ENCODE measurements at places on chromosomes 7 and 10. TPM values are rescaled to one million over a fixed set of nuclear protein-coding genes. Genes with fewer than 3 reads are reported as not detected.
A peak's percentile ranks its signal among the peaks of the same experiment; 100 is the strongest.

PNLIPRP2 gene
- 9.9 TPM for total RNA-seq

EPC1 gene
- 42.0 TPM for total RNA-seq

NANOS1 gene
- not detected for total RNA-seq

UCMA gene
- not detected for total RNA-seq

VSTM4 gene
- total RNA-seq = 1.7 TPM

CPN1 gene
- total RNA-seq = not detected

DNA sequence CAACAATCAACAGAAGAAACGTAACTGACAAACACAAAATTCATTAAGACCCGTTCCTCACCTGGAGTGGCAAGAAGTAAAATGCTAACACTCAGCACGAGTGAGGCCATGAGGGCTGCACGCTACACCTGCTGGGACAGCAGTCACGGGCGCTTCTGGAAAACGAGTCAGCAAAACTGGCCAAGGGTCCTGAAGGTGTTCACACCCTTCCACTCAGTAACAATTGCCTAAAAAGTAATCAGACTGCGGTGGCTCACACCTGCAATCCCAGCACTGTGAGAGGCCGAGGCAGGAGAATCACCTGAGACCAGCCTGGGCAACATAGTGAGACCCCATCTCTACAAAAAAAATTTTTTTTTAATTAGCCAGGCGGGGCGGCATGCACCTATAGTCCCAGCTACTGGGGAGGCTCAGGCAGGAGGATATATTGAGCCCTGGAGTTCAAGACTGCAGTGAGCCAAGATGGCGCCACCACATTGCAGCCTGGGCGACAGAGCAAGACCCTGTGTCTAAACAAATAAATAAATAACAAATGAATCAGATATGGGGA lies 199.1 kb downstream of the MAD1L1 start:
- H3K4me1 ChIP-seq = peaks cover 6% of the 10 kb centered on the region
- no peak for DNase-seq
- H3K36me3 ChIP-seq = no peaks in the 10 kb centered on the region
- H3K27me3 ChIP-seq = no peaks in the 10 kb centered on the region
- no peak overlapping the region for H3K27ac ChIP-seq

DNA sequence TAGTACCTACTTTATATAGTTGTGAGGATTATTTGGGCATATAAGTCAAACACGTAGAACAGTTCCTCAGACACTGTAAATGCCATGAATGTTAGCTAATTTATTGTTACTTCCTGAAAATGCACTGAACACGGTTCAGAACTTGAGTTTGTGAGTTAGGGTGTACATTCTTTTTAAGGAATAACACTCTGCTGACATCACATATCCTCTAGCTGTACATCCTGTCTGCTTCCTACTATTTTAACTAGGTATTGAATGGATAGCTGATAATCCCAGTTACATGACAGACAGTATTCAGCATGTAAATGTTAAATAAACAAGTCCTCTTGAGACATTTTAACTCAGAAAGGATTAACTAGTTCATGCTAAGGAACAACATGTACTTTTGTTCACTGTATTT lies 16.0 kb downstream of the SAMD8 start:
- no peaks in the 10 kb centered on the region for H3K27me3 ChIP-seq
- H3K4me1 ChIP-seq = no peaks in the 10 kb centered on the region
- no peak overlapping the region for H3K27ac ChIP-seq
- H3K36me3 ChIP-seq = peaks cover 10% of the 10 kb centered on the region
- no peak for DNase-seq
- no peak overlapping the region for H3K4me3 ChIP-seq

GRCh38 chr10:45220931-45221330 lies 94.5 kb downstream of the OR13A1 start:
- H3K4me1 ChIP-seq = no peaks in the 10 kb centered on the region
- H3K27ac ChIP-seq = no peak overlapping the region
- no peak overlapping the region for H3K4me3 ChIP-seq
- H3K36me3 ChIP-seq = no peaks in the 10 kb centered on the region

DNA sequence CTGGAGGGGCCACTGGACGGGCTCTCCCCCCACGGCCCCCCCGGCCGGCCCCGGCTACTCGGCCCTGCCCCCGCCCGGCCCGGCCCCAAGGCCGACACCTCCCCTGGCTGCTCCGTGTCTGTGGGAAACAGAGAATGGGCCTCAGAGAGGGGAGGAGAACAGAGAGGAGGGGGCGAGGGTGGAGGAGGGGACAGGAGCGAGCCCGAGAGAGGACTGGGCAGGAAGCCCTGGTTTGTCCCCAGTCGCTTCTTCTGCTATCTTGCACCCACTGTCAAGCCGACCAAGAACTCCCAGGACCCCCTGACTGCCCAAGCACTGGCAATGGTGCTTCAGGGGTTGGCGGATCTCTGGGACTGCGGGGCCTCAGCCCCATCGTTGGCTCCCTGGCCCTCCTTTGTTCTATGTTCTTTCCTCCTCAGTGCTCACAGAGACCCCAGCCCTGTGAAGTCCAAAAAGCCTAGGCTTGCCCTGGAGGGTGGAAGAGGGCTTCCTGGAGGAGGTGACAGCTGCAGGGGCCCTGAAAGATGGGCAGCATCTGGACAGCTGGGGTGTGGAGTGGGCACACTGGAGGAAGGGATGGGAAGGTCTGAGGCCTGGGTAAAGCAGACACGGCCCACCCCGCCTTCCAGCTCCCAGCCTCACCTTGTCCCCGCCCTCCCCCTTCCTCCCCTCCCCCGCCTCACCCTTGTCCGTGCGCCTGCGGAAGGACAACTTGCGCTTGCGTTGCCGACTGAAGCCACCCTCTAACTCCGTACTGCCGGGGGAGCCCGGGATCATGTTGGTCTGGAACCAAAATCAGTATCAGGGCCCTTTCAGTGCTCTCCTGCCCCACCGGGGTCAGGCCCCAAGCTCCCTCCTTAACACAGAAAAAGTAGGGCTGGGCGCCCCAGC lies 30.1 kb downstream of the KCNH2 start:
- H3K27me3 ChIP-seq = no peaks in the 10 kb centered on the region
- H3K27ac ChIP-seq = peak overlapping the region; percentile 59
- no peaks in the 10 kb centered on the region for H3K4me1 ChIP-seq
- no peak overlapping the region for H3K4me3 ChIP-seq
- DNase-seq = peak; percentile 40
- no peaks in the 10 kb centered on the region for H3K36me3 ChIP-seq

DNA sequence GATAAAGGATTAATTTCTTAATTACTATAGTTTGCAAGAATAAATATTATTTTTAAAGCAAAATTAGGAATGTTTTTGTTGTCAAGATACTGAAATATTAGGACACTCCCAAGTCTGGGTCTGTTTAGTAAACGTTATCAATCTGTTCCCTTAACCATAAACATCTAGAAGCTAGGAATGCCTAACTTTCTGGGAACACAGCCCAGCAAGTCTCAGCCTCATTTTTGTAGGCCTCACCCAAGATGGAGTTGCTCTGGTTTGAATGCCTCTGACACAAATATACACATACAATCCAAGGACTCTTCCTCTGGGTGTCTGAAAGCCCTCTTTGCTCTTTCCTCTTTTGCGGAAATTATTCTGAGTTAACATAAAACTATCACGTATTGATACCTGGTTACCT lies 487.4 kb upstream of the CELF2 start:
- no peak overlapping the region for H3K4me3 ChIP-seq
- no peaks in the 10 kb centered on the region for H3K36me3 ChIP-seq
- no peaks in the 10 kb centered on the region for H3K4me1 ChIP-seq
- H3K27me3 ChIP-seq = no peaks in the 10 kb centered on the region
- no peak for DNase-seq

DNA sequence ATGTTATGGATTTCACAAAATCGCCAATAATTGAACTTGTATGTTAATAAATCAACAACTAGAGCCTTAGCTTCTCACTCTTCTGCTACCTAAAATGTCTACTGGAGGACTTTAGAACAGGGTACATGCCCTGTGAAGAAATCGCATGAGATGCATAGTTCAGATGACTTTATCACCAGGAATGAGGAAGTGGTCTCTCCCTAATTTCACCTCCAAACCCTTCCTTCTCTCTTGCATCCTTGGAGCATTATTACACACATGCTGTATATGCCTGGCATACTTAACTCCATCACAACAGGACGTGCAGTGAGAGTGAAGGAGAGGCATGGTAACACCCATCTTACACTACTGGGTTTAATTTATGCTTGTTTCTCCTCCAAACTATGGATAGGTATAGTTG lies 27.8 kb downstream of the RHEB start:
- DNase-seq = no peak
- H3K27ac ChIP-seq = no peak overlapping the region
- no peak overlapping the region for H3K4me3 ChIP-seq
- H3K36me3 ChIP-seq = peaks cover 20% of the 10 kb centered on the region
- H3K4me1 ChIP-seq = peaks cover 11% of the 10 kb centered on the region

DNA sequence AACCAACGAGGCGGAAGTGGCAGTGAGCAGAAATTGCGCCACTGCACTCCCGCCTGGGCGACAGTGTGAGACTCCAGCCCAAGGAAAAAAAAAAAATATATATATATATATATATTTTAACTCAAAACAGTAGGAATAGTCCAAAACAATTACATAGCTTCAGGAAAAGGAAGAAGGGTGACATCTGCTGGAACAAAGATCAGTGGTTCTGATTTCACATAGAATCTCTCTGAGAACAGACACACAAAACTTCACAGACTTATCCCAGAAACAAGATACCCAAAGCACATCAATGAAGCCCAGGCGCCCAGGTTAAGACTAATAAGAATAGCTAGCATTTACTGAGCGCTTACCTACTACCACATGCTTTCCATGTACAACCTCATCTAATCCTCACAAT lies 45.0 kb downstream of the DNMBP start:
- no peaks in the 10 kb centered on the region for H3K36me3 ChIP-seq
- no peaks in the 10 kb centered on the region for H3K4me1 ChIP-seq
- no peak overlapping the region for H3K4me3 ChIP-seq

- H3K27me3 ChIP-seq = no peaks in the 10 kb centered on the region
- H3K4me1 ChIP-seq = no peaks in the 10 kb centered on the region
- DNase-seq = peak; percentile 51
- H3K27ac ChIP-seq = no peak overlapping the region
These were observed 291.2 kb downstream of the HGF start for GRCh38 chr7:81478664-81479063.

GRCh38 chr10:79144351-79145173 lies 75.8 kb downstream of the ZMIZ1 start:
- H3K4me3 ChIP-seq = no peak overlapping the region
- peaks cover 35% of the 10 kb centered on the region for H3K36me3 ChIP-seq
- no peak for DNase-seq
- peaks cover 55% of the 10 kb centered on the region for H3K4me1 ChIP-seq

DNA sequence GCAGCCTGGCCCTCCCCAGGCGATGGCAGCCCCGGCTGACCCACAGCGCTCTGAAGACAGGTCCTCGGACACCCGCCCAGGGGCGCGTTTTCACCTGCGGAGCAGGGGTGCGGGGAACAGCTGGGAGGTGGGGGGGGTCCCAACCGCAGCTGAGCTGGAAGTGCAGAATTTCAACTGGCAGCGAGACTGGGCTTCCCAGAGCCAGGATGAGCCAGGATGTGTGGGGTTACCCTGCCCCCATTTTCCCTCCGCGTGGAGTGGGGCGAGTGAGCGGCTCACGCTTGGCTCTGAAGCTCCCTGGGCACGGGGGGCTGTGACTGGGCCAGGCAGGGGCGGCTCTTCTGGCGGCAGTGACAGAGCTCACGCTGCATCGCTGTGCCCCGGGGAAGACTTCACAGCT lies 70.2 kb downstream of the DNAJB6 start:
- no peaks in the 10 kb centered on the region for H3K4me1 ChIP-seq
- DNase-seq = no peak
- H3K36me3 ChIP-seq = no peaks in the 10 kb centered on the region
- H3K27me3 ChIP-seq = no peaks in the 10 kb centered on the region
- no peak overlapping the region for H3K27ac ChIP-seq

DNA sequence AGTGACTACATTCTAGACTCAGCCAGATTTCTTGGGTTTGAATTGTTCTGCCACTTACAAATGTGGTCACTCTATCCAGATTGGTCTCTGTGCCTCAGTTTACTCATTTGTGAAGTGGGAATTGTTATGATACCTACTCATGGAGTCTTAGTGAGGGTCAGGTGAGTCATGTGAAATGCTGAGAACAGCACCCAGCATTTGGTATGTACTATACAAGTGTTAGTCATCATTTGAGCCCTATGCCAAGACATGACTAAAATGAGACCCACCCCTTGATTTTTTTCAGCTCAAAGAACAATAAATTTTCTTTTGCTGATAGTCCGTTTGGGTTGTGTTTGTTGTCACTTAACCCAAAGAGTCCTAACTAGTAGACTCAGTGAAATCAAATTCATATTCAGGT lies 92.8 kb downstream of the CHN2 start:
- no peak for DNase-seq
- no peaks in the 10 kb centered on the region for H3K27me3 ChIP-seq
- no peaks in the 10 kb centered on the region for H3K36me3 ChIP-seq

- peak overlapping the region; percentile 62 for H3K4me3 ChIP-seq
- no peaks in the 10 kb centered on the region for H3K36me3 ChIP-seq
- no peak overlapping the region for H3K27ac ChIP-seq
- no peaks in the 10 kb centered on the region for H3K27me3 ChIP-seq
- no peak for DNase-seq
These were observed 680 bp downstream of the C7orf57 start for GRCh38 chr7:48035967-48036478.

- DNase-seq = no peak
- H3K36me3 ChIP-seq = no peaks in the 10 kb centered on the region
- H3K4me1 ChIP-seq = no peaks in the 10 kb centered on the region
- no peak overlapping the region for H3K27ac ChIP-seq
- H3K4me3 ChIP-seq = no peak overlapping the region
These were observed 27.5 kb downstream of the TLX1 start for GRCh38 chr10:101158459-101159058.
